Stimulated activated naive CD4-positive, alpha-beta T cell treated with Interleukin-2 at 50 U/mL for 16 hours (primary cell): ENCODE measurements at places on chromosomes 7 and 10.

DNA sequence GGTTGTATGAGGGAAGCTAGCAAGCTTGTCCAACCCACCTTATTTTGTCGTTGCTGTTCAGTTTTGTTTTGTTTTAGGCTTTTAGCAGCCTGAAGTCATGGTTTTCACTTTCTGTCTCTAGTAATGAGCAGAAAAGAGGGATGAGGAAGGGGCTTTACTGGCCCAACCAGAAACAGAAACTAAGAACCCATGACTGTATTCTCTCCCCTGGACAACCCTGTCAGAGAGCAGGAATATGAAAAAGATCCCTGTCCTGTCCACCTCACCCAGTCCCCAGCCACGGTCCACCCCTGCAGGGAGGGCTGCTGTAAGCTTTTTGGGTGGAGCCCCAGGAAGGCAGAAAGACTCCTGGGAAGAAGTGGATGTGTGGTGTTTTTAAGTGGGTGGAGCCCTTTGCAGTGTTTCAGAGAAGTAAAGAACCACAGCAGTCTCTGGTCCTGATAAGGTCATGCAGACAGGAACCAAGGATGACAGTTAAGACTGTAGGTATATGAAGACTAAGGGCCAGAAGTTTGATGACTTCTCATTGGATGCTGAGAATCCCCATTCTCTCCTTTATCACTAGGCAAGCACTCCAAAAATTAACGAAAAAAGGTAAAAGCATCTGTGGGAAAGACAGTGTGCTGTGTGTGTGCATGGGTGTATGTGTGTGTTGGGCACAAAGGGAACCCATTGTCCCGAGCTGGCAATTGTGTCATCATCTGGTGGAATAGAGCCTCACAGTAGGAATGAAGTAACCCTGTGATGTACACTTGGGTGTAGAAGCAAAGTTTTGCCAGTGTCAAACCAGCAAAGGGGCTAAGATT lies 13.8 kb downstream of the MRPL32 start:
- no peak for DNase-seq

- no peak for DNase-seq
Observed at GRCh38 chr7:46168671-46169383, 247.8 kb upstream of the IGFBP3 start.

GRCh38 chr7:90858546-90858945 lies 262.4 kb downstream of the CDK14 start:
- DNase-seq = no peak

- no peak for DNase-seq
Observed at GRCh38 chr7:137354396-137354795, 10.9 kb upstream of the PTN start.

GRCh38 chr10:5895804-5896203 lies 5.8 kb downstream of the FBH1 start:
- DNase-seq = no peak
